Fibroblast of lung (primary cell): ENCODE measurements at places on chromosomes 2 and 18. TPM values are rescaled to one million over a fixed set of nuclear protein-coding genes. Genes with fewer than 3 reads are reported as not detected.
A peak's percentile ranks its signal among the peaks of the same experiment; 100 is the strongest.

GRCh38 chr2:168565112-168565511 lies 109.0 kb downstream of the CERS6 start:
- DNase-seq, result peak; percentile 52

- DNase-seq, result no peak
Measured at GRCh38 chr2:162230761-162231160, 12.5 kb downstream of the FAP start.

DNA sequence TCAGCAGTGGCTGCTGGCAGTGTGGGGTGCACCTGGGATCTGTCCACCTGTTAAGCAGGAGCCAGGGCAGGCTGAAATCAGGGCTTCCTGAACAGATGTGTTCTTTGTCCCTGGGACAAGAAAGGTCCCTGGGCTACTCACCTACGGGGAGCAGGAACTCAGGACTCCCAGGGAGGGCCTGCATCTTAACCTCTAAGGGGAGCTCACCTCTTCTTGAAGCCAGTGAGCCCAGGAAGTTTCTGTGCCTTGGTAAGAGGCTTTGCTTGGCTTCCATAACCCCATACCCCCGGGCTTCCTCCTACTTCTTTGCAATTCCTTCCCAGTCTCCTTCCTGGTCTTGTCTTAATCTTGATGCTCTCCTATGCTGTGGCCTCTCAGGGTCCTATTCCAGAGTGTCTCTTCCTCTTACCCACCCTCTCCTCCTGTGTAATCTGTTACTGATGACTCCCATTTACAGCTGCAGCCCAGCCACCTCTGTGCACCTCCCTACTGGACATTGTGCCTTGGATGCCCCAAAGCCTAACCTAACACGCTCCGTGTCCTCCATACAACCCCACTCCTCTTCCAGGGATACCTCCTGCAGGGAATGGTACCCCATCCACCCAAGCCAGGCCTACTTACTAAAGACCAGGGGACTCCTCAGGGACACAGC lies 55.7 kb upstream of the MAPRE3 start:
- DNase-seq, result no peak

GRCh38 chr2:161238560-161239325 lies 69.5 kb upstream of the PSMD14 start:
- peak; percentile 66 for DNase-seq

DNA sequence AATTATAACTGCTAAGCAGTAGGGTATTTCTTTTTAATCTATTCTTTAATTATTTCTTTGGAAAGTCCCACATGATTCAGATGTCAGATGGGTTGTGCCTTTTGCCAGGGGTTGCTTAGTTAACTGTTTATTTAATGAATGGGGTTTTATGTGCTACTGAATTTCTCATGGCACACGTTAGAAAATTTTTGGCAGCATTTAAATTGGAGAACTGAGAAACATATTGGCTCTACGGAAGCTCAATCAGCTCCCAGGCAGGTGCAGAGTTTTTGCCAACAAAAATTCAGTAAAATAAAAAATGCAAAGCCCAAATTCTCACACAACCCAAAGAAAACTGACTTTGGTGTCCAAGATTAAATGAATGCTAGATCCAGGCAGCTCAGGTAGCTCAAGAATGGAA lies 467.2 kb downstream of the NRXN1 start:
- no peak for DNase-seq

DNA sequence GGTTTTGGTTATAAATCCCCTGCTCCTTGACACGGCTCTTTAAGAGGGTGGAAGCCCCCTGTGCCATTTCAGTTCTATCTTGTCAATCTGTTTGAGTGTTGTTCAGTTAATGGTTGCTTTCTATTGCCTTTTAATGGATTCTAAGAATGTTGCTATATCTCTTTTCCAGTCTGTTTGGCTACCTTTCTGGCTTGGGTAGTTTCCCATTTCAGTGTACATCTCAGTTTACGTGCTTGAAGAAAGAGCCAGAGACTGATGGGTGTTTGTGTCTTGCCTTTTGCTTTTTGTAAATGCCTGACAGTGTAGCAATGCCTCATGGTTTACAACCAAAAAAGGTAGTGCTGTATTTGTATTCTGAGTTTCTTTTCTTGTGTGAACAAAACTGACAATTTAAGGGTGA lies 45.3 kb downstream of the SPATS2L start:
- peak; percentile 23 for DNase-seq

Gene PLB1
- total RNA-seq, result 1.3 and 1.8 TPM in 2 replicates

Gene DUSP28
- 1.8 and 2.5 TPM in 2 replicates for total RNA-seq

Gene CREG2
- total RNA-seq, result under 0.01 and 0.50 TPM in 2 replicates

Gene ADRA2B
- total RNA-seq, result not detected in 2 replicates

Gene TEKT4
- total RNA-seq, result not detected in 2 replicates
